ENCODE measurements at places on chromosomes 11 and 22.

GRCh38 chr22:36362932-36363331 is 24.8 kb downstream of the MYH9 start:
- no peak for DNase-seq

DNA sequence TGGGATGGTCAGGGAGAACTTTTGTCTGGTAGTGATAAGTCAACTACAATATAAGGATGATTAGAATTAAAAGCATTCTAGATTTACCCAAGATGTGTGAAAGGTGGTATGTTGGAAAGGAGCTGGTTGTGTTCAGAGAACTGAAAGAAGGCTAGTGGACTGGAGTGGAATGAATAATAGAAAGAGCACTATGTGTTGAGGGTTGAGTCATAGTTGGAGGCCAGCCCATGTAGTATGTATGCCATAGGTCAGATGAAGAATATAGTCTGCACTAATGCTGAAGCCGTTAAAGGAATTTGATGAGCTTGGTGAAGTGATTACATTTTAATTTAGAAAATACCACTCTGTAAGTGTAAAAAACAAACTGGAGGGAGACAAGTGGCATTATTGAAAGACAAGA is 514.1 kb downstream of the CNTN5 start:
- no peak for DNase-seq

GRCh38 chr22:49598338-49598737 is 229.3 kb downstream of the BRD1 start:
- no peak for DNase-seq

DNA sequence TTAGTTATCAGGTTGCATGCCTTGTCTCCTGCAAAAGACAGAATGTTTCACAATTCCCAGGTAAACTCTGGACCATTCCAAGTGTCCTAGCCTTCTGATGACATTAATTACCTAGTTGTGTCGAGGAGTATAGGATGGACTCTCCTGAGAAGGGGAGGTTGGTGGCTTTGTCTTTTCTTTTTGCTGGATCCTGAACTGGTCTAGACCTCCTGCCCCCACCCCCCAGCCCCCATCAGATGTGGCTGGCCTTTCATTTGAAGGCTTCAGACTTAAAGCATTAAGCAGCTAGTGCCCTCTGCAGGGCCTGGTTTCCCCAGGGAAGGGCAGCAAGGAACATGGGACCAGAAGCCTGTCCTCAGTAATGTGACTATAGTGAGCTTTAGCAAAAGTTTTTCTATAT is 9.7 kb downstream of the MCAM start:
- no peak for DNase-seq

DNA sequence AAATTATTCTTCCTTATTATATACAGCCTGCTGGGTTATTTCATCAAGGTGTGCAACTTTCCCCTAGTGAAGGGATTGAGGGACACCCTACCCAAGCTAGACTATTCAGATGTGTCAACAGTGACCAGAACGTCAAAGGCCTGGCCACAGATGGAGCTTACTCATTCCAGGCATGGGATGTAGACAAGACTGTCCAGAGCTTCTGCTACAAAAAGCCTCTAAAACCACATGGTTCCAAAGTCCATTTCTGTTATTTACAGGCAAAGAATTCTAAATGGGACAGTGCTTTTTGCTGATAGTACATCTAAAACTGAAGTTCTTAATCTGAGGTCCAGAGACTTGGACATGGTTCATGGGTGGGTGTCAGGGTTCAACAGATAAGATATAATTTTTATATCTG is 9.7 kb upstream of the SMCO4 start:
- no peak for DNase-seq

- no peak for DNase-seq
Observed at GRCh38 chr11:27116684-27117083, 76.1 kb downstream of the BBOX1 start.

DNA sequence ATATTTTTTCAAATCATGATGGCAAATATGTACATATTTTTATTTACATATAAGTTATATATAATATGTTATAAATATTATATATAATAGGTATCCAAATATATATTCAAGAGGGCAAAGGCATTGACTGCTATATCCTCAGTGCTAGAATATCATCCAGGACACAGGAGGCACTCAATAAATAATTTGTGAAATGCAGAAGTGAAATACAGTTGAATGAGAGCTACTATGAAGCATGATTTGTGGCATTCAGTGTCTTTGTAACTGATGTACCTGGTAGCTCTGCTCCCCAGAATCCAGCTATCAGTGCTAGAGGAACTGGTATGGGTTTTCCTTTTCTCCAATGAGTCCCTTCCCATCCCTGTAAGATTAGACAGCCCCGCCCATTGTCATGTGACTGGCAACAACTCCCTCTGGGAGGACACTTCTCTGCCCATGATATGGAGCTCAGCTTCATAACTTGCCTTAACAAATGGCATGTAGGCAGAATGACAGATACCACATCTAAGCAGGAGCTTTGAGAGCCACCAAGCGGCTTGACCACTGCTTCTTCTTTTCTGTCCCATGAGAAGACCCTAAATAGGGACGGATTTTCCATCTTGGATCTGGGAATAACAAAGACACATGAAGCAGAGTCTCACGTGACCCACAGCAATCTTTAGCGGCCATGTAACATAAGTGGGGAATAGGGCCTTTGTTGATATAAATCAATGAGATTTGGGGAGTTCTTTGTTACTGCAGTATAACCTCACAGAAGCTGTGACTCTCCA is 10.2 kb upstream of the CD82 start:
- no peak for DNase-seq

DNA sequence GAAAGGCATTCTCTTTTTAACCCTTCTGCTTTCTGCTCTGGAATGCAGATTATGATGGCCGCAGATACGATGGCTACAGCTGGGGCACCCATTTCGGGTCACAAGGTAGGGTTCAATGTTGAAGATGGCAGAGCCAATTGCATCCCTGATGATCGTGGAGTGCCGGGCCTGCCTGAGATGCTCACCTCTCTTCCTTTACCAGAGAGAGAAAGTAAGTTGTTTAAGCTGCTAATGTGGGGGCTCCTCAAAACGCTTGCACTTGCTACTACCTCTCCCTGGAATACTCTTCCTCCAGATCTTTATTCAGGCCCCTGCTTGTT is 50.8 kb upstream of the PRDM11 start:
- DNase-seq, result peak; percentile 21

DNA sequence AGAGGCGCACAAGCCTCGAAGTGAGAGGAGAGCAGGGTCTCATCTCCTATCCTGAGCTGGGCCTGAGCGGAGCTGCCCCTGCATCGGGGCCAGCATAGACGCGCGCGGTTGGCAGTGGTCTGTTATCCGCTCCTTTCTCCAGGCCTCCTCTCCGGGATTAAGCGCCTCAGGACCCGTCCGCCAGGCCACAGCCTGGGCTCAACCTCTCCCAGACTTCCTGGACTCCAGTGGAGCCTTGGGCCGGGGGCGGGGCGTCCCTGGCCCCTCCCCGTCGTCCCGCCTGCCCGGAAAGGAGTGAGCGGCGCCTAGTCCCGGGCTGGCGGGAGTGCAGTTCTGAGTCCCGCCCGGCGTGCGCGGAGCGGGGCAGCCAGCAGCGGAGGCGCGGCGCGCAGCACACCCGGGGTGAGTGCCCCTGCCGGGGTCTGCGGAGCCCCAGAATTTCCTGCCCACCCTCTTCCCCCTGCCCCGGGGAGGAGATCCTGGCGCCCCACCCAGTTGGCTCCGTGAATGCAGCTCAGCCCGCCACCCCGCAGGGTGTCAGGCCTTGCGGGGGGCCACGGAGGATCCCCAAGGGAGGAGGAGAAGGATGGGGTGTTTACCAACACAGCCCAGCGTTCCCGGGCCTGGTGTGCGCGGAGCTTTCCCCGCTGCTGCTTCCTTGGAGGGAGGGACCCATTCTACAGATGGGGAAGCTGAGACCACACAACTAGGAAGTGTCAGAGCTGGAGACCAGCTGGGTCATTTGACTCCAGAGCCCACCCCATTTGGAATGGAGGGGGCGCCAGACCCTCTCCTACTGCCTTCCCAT is at the start of gene TCIRG1:
Gene TCIRG1 (plus strand): TSS at position 308 of the 808 bp plus-strand sequence. CDS start 2,247 bp downstream, outside the sequence.
- peak; percentile 77 for DNase-seq

- DNase-seq, result no peak
Observed at GRCh38 chr11:126829716-126830115, 170.9 kb downstream of the KIRREL3 start.

- DNase-seq, result no peak
Observed at GRCh38 chr11:43602670-43603069, 77.9 kb upstream of the HSD17B12 start.

- no peak for DNase-seq
Observed at GRCh38 chr22:28229566-28230485, 310.8 kb upstream of the PITPNB start.

DNA sequence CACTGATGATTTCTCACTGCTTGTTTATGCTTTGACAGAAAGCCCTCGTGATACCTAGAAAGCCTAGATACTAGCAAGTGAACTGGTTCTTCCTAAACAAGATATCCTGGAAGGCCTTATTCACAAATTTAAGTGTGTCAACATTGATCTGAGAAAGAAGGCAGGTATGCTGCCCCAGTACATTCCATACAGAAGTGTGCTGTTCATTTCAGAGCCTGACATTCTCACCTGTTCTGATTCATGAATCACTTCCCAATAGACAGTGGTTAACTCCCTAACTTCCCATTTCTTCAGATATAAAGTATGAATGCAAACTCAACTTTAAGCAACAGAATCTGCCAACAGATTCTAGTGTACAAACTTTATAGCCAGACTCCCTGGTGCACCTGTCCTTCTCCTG is 15.5 kb upstream of the RASSF10 start:
- no peak for DNase-seq

DNA sequence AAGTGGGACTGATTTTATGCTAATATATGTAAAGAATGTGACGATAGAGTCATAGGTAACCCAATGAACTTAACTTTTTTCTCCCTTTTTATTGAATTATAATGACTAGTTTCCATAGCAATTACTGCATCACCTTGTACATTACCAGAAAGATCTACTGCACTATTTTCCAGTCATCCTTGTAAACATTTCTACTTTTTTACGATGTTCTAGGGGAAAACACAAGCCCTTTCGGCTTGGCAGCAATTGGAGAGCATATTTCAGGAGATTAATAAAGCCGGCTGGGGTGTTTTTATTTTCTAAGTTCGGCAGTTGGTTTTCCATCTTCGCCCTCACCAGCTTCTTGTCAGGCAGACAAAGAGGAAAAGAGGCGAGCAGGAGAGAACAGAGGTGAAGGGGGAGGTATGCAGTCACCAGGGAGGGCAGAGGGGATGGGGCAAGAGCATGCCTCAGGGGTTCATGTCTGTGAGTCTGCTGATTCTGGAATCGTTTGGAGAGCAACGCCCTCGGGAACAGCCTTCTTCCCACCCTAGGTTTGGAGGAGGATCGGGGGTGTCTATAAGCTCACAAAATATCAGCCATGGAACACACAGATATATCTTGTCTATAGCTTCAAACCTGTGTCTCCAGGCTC is 476.4 kb downstream of the MIAT start:
- no peak for DNase-seq

- no peak for DNase-seq
Observed at GRCh38 chr11:114319716-114320328, 23.6 kb downstream of the NNMT start.

GRCh38 chr11:110808248-110808647 is 96.0 kb upstream of the ARHGAP20 start:
- no peak for DNase-seq

DNA sequence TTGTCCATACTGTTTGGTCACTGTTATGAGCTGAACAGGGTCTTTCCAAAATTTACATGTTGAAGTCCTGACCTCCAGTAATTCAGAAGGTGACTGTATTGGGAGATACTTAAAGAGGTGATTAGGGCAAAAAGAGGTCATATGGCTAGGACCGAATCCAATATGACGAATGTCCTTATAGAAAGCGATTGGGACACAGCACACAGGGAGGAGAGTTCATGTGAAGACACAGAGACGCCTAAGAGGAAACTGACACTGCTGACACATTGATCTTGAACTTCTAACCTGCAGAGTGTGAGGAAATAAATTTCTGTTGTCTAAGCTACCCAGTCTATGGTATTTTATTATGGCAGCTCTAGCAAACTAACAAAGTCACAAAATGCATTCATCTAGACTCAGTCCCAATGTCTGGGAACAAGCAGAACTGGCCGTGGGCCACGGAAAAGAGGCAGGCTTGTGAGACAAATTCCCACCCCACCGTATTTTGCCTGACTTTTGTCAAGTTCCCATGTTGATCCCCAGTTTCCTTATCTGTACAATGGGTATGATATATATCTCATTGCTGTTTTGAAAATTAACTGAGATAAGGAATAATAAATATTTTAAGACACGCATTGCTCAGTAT is 295.0 kb downstream of the NTM start:
- no peak for DNase-seq

DNA sequence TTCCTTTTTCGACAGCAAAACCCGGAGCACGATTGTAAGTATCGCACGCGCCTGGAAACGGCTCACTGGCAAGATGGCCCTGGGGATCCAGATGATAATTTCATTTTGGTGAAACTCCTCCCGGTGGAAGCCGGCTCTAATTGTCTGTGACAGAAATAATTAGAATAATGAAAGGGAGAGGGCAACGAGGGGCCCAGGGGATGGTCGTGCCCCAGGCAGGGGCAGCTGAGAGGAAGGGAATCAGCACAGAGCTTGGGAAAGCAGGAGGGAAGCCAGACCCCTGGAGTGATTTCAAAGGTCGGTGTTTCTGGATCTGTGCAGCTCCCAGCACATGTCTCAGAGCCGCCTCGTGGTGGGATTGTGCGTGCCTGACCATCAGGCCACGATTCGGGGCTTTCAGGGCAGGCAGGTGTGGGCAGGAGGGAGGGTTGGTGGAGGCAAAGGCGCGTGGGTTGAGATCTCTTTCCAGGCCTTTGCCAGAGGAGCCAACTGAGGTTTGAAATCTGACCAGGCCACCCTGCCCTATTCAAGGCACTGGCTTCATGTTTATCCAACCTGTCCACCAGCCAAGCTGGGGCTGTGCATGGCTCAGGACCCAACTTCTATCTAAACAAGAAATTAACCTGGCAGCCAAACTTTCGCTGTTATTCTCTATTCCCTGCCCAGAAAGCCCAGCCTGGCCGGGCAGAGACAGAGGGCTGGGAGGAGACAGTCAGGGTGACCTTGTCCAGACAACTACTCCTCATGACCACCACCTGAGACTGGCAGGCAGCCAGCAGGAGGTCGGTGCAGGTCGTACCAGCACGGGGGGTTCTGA is 27.8 kb downstream of the ANO1 start:
- no peak for DNase-seq

- DNase-seq, result no peak
Observed at GRCh38 chr11:107203656-107204055, 185.4 kb upstream of the GUCY1A2 start.

GRCh38 chr11:81913793-81914192 is 819.9 kb downstream of the FAM181B start:
- DNase-seq, result no peak

- DNase-seq, result no peak
Observed at GRCh38 chr22:29765905-29766631, 739 bp downstream of the ZMAT5 start.

DNA sequence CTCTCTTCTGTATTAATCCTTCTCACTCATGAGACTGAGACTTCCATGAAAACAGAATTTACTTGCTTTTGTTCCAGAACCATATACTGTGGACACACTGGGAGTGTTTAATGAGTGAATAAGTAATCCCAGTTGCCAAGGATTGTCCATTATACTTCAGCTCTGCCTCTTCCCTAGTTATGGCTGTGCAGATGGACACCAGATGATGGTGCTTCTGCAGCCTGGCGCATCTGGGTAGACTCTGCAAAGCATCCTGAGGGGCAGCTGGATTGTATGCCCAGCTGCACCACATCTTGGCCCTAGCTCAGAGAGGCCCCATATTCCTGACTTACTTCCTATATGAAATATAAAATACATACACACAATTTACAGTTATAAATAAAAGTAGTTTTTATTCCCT is 43.5 kb downstream of the DBX1 start:
- no peak for DNase-seq

- no peak for DNase-seq
Observed at GRCh38 chr11:94472916-94473799, 20.5 kb downstream of the MRE11 start.

GRCh38 chr11:105042178-105042577 is 3.0 kb downstream of the CARD16 start:
- no peak for DNase-seq

Data from ecto neural progenitor cell (in vitro differentiated cells).